ENCODE measurements at places on chromosomes 6 and 20.
A peak's percentile ranks its signal among the peaks of the same experiment; 100 is the strongest.

- DNase-seq: no peak
These were observed 17.5 kb downstream of the SPATS1 start for GRCh38 chr6:44359973-44360372.

GRCh38 chr6:119620846-119621555, 271.4 kb upstream of the MAN1A1 start:
- DNase-seq: no peak

- DNase-seq: peak; percentile 3
These were observed 719 bp upstream of the EDN1 start for GRCh38 chr6:12289365-12289919.

- DNase-seq: no peak
These were observed 15.3 kb upstream of the ANGPT4 start for GRCh38 chr20:931401-931800.

DNA sequence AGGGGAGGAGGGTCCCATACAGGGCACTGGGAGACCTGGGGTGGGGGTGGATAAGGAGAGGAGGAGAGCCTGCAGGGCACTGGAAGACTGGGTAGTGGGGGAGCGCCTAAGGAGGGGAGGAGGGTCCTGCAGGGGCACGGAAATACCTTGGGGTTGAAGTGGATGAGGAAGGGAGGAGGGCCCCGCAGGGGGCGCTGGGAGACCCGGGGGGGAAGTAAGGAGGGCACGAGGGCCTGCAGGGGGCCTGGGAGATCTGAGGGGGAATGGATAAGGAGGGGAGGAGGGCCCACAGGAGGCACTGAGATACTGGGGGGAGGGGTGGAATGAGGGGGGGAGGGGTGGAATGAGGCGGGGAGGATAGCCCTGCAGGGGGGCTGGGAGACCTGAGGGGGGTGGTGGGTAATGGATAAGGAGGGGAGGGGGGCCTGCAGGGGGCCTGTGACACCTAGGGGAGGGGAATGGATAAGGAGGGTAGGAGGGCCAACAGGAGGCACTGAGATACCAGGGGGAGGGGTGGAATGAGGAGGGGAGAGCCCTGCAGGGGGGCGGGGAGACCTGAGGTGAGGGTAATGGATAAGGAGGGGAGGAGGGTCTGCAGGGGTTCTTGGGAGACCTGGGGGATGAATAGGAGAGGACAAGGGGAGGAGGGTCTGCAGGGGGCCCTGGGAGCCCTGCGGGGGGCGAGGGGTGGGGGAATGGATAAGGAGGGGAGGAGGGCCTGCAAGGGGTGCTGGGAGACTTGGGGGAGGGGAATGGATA, 567 bp upstream of the CTCFL start:
- DNase-seq: no peak

DNA sequence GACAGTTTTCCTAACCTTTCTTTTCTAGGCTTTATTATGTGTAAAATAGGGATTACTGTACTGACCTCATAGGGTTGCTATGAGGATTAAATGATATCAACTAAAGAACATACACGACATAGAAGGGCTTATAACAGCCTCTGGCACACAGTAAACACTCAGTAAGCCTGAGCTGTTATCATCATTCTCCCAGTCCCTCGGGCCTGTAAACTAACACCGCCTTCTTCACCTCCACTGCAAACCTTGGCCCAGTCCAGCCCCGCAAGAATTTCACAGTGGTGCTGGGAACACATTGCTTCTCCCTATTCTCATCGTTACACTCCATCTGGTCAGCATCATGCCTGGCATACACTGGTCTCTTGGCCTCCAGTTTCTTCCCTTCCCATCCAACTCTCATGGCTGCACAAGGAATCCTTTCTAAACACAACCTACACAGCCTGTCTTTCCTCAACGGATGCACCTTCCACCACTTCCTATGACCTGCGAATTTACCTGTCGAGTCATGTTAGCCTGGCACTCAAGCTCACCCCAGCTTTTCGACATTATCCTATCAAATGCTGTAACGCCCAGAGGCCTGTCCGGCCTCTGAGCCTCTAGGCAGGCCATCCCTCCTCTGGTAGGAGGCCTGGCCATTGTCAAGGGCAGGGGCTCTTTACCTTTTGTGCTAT, 92.1 kb downstream of the FYN start:
- no peak for DNase-seq

DNA sequence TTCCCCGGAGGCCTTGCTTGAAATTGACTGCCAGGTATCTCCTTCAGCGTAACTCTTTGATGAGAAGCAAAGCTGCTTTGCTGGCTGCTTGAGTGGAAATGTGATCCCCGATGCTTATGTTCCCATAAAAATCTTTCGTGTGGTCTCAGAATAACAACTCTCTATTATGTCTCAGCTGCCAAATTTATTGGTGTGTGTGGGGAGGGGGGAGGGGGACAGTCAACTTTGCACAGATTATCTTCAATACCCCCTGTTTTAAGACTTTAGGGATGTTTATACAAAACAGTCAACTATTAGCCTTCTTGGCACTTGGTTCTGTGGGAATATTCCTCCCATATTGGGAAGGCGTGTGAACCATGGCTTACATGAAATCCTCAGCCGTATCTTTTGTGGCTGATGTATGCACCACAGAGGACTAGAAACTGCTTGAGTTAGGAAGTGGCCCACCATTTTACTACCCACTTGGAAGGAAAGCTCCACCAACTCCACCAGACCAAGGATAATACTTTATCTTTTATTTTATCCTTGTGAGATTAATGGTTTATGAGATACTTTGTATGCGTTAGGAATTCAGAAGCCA, 101.5 kb upstream of the SLC24A3 start:
- no peak for DNase-seq

- no peak for DNase-seq
These were observed 153.4 kb upstream of the SALL4 start for GRCh38 chr20:51955756-51956155.

DNA sequence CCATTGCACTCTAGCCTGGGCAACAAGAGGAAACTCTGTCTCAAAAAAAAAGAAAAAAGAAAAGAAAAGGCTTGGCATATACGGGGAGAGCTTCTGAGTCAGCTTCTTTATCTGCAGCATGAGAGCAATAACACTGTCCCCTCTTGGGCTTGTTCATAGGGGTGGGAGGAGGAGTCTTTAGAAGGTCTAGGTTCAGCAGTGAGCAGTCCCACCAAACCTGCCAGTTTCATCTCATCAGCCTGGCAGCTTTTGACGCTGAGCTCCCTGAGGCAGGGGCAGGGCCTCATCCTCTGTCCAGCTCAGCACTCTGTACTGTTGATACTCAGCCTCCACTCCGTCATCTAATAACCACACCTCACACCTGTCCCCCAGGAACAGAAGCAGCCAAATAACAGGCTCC, 5.6 kb upstream of the C6orf132 start:
- DNase-seq: no peak

DNA sequence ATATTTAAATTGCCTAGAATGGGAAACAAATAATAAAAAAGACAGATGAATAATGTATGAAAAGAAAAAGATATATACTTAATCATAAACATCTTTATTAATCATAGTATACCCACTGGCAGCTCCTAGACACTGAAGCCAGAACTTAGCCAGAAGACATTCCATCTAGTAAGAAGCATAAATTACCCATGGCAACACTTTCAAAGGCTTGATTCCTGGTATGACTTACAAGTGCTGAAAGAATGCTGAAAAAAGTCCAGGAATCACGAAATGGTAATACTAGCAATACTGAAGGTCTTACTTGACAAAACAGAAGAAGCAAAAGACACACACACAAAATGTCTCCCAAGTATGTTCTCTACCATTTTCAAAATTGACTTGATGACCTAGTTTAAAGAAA, 38.0 kb downstream of the RWDD2A start:
- DNase-seq: no peak

DNA sequence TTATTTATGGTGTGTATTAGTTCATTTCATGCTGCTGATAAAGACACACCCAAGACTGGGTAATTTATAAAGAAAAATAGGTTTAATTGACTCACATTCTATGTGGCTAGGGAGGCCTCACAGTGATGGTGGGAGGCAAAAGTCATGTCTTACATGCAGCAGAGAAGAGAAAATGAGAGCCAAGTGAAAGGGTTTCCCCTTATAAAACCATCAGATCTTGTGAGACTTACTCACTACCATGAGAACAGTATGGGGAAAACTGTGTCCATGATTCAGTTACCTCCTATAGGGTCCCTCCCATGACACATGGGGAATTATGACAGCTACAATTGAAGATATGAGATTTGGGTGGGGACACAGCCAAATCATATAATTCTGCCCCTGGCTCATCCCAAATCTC, 150.0 kb upstream of the AHI1 start:
- DNase-seq: no peak

- DNase-seq: no peak
These were observed 444.4 kb upstream of the MARCKS start for GRCh38 chr6:113412589-113413357.

DNA sequence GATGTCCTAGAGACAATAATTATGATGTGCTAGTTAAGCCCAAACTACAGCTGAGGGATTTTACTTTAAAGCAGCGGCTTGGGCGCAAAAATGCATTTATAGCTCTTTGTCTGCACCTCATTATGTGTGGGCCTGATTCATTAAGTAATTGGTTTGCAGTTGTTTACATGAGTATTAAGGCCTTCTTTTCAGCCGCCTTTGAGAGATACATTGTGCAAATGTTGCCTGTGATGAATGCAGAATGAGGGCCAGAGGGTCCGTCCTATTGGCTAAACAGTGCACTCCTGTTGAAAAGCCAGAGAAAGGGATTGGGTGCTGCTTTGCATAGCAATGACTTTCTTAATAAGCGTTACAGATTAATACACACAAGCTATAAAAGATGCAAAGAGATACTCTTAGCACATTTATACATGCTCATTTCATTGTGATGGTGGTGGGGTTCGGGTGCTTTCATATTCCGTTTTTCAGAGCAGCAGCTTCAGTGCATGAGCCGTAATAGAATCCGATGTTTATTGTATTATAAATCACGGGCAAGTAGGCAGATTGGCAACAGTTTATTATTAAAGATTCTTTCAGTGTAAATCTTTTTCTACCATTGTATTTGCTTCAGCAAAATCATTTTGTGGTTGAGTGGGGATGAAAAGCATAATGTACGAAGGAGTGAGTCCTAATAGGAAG, 68.2 kb upstream of the XRN2 start:
- no peak for DNase-seq

- no peak for DNase-seq
These were observed 195.0 kb upstream of the MAN1A1 start for GRCh38 chr6:119544325-119545175.

- DNase-seq: no peak
These were observed 328.4 kb upstream of the SOX4 start for GRCh38 chr6:21265034-21265729.

DNA sequence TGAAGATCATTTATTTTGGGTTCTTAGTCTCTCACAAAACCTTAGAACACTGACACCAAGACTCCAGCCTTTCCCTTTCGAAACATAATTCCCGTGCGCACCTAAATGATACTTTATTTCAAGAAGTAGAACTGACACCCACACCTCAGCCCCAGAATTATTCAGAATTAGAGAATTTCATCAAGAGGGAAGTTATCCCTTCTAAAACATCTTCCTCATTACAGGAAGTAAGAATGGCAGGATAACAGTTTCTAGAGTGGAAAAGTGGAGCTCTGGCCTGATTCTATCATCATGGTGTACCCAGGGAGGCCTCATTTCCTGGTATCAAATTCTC, 1.4 kb upstream of the SRXN1 start:
- no peak for DNase-seq

DNA sequence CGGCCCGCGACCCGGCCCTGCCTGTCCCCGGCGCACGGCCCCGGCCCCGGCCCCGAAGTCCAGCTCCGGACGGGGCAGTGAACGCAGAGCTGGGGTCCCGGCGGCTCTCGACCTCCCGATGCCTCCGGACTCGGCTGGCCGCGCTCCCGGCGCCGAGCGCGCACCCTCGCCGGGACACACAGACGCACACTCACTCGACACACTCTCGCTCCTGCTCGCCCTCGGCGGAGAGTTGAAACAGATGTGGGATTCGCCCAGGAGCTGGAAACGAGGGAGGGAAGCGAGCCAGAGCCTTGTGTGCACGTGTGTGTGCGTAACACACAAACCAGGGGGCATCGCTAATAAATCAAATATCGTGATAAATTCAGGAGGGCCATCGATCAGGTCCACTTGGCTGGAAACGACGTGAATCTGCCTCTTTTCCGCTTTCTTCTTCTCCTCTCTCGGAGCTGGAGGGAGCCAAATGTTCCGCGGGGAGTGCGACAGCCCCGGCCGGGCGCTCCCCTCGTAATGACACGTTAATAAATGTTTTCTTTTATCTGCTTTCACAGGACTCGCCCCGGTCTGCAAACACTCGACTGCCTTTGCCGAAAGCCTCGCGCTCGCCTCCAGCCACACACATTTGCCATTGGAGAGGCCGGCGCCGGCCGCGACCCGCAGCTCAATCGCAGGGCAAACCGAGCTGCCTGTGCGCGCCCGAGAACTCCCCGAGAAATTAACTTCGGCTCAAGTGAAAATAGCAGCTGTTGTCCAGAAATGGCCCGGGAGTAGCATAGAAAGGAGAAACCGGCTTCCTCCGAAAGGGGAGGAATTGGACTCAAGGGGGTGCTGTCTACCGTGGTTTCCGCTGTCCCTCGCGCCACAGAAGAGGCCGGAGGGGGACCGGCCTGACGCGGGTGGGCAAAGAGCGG, 828 bp upstream of the SULF2 start:
- DNase-seq: no peak

DNA sequence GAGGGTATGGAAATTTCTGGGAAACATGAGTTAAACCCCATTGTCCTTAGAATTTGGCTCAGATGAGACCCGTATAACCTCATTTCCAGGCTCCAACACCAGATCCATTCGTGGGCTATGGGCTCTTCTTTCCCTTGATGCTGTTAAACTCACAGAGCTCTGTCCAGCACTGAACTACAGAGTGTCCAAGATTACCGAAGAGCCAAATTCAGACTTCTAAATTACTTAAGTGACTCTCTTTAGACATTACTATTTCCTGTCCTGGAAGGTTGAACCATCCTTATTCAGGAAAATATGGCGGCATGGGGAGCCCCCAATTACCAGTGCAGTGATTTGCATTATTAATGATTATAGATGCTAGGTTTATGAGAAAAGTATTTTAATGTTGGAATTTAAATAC, 124.9 kb upstream of the EDN1 start:
- no peak for DNase-seq

DNA sequence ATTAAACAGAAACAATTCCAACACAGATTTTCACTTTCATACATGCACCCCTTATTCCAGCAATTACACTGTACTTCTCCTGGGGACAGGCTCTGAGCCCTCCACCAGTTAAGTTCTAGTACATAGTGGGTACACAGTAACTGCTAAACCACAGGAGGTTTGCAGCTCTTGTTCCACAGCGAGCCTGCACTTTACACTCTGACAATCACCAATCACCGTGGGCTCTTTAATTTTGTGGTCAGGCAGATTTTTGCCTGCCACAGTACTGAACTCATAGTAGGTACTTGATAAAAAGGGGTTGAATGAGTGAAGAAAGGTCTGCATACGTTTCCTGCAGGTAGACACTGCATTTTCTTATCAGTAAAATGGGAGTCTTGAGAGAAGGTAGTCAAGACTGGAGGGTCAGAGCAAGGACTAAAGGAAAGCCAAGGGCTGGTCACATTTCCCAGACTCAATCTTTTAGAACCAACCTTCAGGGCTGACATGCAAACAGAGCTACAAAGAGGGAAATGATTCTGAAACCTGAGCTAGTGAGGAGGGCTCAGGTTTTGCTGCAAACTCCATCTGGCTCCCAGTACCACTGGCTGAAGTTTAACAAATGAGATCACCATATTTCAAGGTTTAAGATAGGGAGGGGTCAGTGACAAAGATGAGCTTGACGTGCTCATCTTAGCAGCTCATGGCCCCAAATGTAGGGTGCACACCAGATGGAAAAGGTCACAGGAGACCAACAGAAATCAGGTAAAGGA, 404.6 kb downstream of the BTBD9 start:
- DNase-seq: no peak

- DNase-seq: no peak
These were observed 567 bp downstream of the HS3ST5 start for GRCh38 chr6:114342086-114342825.

All from stimulated activated CD4-positive, alpha-beta T cell treated with anti-CD3 and anti-CD28 coated beads, Interleukin-1b, Interleukin-23, amount 100 ng/mL, for 1 hour (primary cell).